ENCODE measurements at places on chromosomes 12 and 14.
A peak's percentile ranks its signal among the peaks of the same experiment; 100 is the strongest.

GRCh38 chr12:94545935-94546771 lies 86.5 kb upstream of the CEP83 start:
- no peak for DNase-seq

DNA sequence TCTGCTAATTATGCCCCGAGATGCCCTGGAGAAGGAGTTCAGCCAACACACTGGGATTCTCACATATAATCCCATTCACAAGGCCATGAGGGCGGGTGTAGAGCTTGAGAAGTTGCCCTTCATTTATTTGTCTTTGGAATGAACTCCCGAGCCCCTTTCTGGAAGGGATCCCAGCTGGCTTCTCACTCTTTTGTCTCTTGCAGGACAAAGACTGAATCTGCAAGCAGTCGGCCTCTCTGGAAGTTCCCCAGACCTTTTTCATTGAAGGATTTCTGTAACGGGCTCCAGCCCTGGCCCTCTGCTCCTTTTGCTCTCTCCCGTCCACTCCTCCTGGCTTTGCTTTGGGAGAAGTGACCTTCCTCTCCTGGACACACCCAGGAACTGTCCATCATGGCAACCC lies 163.3 kb upstream of the SFSWAP start:
- no peak for DNase-seq

DNA sequence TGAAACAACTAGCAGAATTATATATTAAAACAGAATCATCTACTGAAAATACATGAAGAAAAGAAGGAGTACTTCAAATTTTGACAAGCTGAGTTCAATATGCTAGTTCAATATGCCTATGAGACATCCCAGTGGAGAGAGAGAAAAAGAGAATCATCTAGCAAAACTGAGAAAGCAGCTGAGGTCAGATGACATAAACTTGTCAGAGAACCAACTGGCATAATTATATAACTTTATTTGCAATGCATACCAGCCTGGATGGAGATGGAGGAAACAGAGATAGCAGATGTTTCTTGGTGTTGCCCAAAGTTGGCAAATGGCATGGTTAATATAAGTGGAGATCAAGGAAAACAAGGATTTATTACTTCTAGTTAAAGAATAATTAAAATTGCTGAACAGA lies 148.7 kb upstream of the PDZRN4 start:
- no peak for DNase-seq

DNA sequence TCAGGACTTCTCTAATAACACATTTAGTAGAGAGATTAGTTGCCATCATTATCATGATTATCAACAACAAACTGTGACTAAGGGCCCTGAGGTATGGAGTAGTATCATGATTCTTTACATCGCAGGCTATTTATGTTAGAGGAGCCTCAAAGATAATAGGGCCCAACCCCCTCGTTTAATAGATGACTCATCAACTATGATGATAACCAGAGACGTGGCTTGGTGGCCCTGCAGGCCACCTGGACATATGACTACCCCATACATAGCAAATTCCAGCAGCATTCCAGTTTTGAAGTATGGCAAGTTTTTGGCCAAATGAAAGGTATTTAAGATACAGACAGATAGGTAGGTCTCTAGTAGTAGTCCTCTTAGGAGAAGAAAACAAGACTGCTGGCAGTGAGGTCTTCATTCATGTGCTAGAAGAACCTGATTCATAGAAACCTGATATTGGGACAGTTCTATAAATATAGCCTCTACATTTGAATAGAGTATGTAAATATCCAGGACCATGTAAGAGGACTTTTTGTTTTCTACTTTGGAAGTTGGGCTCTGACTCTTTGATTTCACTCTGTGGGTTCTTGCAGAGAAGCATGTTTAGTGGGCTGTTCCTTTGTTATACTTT lies 5.6 kb downstream of the RIC8B start:
- DNase-seq = no peak

GRCh38 chr14:68089146-68089731 lies 269.7 kb downstream of the RAD51B start:
- DNase-seq = no peak

GRCh38 chr14:59301354-59301753 lies 112.9 kb downstream of the DAAM1 start:
- no peak for DNase-seq

DNA sequence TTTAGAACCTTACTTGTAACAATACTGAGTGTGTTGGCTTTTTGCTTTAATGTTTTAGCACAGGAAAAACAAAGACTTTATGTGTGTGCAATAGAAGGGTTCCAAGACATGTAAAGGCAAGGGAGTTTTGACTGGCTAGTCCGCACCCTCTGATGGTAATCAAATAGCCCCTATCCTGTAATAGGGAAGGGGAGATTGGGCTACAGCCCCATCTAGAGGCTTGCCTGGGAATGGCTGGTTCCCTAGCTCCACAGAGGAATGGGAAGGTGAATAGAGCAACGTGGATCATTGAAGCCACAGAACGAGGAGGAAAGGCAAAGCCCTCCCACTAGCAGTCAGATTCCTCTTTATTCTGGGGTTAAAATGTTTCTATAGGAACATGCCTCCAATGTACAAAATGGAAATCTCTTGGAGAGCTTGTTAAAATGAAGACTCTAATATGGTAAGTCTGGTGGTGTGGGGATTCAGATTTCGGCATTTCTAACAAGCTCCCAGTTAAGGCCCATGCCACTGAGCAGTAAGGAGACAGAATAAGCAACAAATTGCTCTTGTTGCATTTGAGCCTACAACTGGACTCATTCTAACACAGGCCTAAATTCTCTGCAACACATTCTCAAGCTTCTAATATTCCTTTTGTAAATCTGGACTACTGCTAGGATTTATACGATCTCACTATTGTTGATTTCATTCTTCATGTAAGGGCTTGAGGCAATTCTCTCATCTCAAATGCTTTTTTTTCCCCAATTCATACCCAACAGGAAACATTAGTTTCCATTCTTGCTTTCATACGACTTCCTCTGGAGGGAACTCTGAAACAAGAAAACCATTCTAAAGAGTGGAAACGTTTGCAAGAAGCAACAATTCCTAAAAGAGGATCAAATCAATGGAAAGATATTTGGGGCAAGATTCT lies 57.1 kb downstream of the NIN start:
- no peak for DNase-seq

- DNase-seq = no peak
These were observed 84.8 kb downstream of the FBXL14 start for GRCh38 chr12:1509413-1510052.

GRCh38 chr12:92070864-92071445 lies 74.7 kb downstream of the BTG1 start:
- DNase-seq = no peak

GRCh38 chr12:113299619-113300237 lies 35.2 kb downstream of the SLC8B1 start:
- DNase-seq = peak; percentile 72

GRCh38 chr14:98944989-98945388 lies 327.0 kb downstream of the BCL11B start:
- DNase-seq = no peak

DNA sequence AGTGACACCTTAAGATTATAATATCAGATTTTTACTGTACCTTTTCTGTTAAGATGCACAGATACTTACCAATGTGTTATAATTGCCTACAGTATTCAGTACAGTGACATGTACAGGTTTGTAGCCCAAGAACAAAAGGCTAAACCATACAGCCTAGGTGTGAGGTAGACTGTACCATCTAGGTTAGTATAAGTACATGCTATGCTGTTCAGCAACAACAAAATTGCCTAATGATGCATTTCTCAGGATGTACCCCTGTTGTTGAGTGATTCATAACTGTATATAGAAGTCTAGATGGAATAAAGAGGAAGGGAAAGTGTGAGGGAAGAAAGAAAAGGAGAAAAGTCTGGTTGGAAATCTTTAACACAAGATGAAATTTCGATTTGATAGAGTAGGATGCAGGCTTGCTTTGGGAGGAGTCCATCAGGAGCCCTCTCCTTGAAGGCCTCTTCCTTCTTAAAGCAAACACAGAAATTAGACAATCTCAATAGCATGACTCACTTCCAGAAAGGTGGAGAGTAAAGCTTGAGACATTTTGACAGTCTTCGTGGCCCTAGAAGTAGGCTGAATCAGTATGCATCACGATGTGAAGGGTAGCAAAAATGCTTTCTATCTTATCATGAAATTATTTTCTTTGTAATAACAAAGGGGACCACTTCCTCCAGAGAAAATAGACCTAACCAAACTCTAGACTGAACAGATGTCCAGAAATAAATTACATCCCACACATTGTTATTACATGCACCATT lies 191.5 kb downstream of the SYT1 start:
- DNase-seq = no peak

DNA sequence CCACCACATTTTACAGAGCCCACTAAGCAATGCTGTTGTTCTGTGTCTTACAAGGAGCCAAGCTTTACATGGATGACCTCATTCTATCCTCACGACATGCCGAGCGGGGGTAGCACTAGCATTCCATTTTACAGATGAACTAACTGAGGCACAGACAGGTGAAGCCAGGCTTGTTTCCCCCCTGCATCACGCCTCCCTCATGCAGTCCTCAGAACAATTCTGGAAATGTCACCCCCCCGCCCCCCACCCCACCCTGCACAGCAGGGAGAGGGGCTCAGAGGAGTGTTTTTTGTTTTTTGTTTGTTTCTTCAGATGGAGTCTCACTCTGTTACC lies 1.5 kb downstream of the SLC8B1 start:
- no peak for DNase-seq

GRCh38 chr14:64476438-64476837 lies 11.1 kb downstream of the AKAP5 start:
- DNase-seq = no peak

DNA sequence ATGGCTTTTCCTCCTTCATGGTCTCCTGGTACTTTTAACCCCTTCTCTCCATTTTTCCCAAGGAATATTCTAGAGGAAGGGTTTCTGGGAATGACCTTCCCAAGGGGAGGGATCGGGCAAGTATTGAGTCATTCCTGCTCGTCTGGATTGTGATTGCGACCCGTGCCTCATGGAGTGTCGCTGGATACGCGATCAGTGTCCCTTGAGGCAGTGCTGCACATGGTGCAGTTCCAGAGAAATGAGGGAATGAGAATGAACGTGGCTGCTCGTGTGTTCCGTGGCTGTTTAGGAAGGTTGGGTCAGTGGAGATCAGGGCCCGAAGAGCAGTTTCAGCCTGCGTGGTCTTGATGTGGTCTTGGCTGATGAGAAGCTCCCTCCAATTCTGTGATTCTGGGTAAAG lies 234.4 kb downstream of the CACNA1C start:
- DNase-seq = no peak

GRCh38 chr14:105857826-105858675 lies 331.7 kb downstream of the TMEM121 start:
- DNase-seq = peak; percentile 47

DNA sequence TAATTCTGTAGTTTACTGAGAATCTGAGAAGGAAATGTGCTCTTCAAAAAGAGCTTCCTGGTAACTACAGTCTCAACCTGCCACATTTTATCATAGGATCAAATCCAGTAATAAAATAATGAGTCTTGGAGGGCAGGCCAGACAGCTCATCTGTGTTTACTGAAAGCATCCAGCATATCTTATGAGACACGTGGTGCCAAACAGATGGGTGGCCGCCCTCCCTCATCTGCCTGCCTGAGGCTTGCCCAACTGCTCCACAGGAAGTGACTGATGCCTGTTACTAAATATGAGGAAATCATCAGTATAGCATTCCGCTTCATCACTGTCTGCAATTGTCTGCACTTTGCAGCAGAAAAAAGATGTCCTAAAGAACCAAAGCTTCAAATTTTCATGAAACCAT lies 13.5 kb downstream of the DHRS7 start:
- DNase-seq = peak; percentile 54

DNA sequence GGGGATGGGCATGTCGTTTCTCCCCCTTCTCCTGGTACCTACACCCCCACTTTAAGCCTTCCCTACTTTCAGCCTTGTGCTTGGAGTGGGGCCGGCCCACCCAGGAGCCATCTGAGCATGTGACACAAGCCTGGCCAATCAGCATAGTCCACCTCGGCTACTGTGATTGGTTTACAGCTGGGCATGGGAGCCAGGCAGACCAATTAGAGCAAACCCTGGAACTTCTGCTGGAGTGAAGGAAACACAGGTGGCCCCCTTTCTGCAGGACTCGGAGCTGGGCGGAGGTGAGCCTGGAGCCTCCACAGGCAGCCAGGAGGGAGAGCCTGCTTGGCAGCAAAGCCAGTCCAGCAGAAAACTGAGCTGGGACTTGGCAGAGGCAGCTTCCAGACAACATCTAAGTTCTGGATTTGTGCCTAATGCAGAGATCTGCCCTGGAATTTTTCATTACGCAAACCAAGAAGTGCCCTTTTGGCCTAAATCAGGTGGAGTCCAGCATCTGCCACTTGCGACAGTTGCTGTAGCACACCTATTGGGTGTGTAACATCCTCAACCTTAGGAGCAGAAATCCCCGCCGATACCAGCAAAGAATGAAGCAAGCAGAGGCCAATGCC lies 59.5 kb downstream of the SCARB1 start:
- DNase-seq = peak; percentile 63

DNA sequence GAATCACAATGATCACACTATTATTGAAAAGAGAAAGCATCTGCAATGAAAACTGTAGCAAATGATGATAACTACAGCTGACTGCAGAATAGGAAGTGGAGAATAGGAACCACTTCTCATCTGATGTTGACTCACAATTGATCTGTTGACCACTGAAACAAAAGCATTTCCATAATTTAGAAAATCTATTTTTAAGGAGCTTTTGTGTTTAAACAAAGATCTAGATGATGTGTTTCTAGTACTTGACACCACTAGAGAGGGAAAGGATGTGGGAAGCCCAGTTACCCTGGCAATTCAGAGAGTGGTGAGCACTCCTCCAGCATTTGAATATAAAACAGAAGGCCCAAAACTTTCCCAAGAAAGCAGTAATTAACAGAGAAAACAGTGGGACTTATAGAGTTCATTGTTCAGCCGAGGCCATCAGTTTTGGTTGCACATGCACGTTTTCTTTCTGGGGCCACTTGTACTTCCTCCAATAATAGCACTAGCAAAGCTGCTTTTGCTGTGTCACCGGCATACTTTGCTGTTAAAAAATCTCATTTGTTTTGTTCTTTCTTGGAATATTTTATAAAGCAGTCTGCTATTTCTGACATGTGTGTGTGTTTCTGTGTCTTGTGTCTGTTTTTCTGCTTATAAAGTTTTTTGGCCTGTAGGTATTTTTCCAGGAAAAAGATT lies 76.1 kb upstream of the HECTD1 start:
- DNase-seq = no peak

DNA sequence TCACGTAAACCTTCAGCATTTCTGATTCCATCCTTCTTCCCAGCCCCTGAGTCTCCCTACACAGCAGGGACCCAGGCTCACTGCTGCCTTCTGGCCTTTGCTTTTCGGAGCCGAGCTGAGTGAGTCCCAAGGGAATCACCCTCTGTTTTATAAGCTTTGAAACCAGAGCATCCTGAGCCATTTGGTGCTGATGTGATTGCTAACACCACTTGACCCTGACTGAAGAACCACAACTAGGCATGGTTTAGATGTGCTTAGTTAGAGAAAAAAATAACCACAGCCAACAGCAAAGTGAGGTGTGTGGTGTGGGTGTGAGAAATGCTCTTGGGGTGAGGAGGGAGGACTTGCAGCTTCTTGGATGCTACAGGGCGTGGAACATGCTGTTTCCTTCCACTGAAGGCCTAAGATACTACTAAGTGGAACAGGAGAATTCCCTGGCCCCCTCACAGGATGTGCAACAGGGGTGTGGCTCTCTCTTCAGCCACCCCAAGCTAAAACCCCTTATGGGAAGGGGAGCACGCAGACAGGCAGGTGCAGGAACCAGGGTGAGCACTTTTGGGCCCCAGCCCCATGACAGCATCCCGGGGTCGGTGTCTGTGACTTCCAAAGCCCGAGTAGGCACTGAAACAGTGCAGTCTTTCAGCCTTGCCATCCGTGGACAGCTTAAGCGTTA lies at the start of gene TC2N:
TC2N (minus strand) TSS at position 221 of the 673 bp plus-strand sequence. CDS start 53,767 bp downstream, outside the sequence.
- DNase-seq = no peak

- peak; percentile 86 for DNase-seq
These were observed 180.0 kb upstream of the PRMT8 start for GRCh38 chr12:3311027-3311402.

GRCh38 chr14:90562652-90563051 lies 165.8 kb downstream of the CALM1 start:
- DNase-seq = no peak

All from breast epithelium (tissue), 4 donors.